ENCODE measurements at places on chromosomes 16 and 17.

GRCh38 chr16:54365990-54366634 is 79.5 kb upstream of the IRX3 start:
- DNase-seq, result no peak

DNA sequence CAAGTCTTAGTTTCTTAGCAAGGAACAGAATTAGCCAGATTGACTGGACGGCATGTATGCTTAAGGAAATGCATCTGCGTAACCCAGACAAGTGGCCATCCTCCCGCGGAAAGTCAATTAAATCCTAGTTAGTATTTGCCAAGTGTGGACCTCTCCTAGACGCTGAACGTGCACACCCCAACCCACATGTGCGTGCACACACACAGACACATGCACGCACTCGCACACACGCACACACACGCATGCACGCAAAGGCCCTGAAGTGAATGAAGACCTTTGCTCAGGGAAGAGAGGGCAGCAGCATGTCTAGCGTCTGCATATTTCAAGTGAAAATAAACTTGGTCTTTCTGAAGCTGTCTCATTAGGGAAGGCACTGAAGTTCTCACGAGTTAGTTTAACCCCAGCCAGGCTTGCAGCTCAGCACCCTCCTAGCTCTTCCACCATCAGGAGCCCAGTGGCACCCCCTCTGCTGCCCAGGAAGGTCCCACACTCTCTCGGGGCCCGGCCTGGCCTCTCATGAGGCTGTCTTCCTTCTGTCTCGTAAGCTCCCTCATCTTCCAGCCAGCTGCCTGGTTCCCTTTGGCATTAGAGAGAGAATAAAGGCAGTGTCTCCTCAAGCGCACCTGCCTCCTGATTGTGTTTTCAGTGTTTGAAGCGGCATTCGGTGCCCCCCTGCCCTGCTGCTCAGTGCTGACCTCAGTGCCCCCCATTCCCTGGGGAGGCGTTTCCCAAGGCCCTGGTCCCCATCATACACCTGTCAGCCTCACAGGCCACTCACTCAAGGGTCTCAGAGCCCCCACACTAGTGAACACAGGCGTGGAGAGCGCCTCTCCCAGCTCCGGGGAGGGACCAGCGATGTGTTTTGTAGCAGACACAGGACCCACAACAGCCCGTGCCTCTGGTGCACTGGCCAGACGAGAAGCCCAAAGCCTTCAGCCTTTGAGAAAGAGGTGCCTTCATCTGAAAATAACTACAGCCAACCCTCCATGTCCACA is 52.2 kb upstream of the CHMP6 start:
- DNase-seq, result no peak

DNA sequence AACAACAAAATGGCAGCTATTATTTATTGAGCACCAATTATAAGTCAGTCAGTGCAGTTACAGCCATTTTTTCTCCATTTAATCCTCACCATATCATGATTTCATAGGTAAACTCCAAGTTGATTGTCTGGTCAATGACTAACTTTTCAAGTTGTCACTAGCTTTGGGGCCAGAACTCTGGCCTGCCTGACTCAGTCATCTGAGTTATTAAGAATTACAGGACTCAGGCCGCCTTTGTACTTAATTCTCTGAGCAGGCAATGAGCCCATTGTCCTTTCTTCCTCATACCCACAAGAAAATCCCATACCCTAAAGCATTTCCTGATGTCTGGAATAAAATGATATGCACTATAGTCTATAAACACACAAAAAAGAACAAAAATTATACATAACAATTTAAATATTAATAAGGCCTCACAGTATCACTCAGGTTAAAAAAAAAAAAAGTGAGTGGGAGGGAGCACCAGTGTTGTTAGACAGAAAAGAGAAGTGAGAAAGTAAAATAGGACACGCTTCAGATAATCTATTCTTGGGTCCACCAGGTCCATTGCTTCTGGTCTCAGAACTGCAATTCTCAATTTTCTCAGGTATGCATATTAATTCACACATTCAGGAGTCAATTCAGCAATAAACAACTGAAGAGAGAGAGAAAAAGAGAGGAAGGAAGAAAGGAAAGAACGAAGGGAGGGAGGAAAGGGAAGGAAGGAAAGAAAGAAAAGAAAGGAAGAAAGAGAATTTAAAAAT is 70.2 kb downstream of the SPAG9 start:
- DNase-seq, result no peak

DNA sequence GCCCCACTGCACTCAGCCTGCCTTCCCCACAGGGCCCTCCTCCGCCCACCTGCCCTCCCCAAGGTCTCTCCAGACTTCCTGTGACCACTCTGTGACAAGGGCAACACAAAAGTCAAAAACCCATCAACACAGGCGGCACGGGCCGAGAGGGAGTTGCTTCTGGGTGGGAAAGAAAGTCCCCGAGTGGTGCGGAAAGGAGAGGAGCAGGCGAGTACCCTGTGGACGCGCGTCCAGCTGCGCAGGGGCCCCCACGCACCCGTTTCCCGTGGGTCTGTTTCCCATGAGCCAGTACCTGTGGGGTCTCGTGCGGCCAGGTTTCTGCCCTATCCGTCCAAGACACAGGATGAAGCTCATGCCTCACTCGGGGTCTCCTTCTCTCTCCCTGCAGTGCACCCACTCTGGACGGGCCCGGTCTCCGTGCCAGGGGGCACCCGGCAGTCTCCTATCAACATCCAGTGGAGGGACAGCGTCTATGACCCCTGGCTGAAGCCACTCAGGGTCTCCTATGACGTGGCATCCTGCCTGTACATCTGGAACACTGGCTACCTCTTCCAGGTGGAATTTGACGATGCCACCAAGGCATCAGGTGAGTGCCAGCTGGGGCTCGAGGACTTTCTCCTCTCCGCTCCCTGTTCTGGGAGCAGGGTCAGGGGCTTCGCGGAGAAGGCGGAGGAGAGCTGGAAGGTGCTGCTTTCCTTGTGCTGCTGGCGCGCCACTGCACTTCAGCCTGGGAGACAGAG is 12.2 kb downstream of the CD2BP2 start:
- no peak for DNase-seq

- DNase-seq, result no peak
Observed at GRCh38 chr17:55157165-55157564, 107.6 kb upstream of the HLF start.

GRCh38 chr17:43309505-43310332 is 75.9 kb upstream of the RNU2-1 start:
- DNase-seq, result no peak

- peak; percentile 67 for DNase-seq
Observed at GRCh38 chr17:1908699-1909309, 79.0 kb downstream of the RPA1 start.

GRCh38 chr17:12940699-12941098 is 77.1 kb downstream of the ELAC2 start:
- no peak for DNase-seq

DNA sequence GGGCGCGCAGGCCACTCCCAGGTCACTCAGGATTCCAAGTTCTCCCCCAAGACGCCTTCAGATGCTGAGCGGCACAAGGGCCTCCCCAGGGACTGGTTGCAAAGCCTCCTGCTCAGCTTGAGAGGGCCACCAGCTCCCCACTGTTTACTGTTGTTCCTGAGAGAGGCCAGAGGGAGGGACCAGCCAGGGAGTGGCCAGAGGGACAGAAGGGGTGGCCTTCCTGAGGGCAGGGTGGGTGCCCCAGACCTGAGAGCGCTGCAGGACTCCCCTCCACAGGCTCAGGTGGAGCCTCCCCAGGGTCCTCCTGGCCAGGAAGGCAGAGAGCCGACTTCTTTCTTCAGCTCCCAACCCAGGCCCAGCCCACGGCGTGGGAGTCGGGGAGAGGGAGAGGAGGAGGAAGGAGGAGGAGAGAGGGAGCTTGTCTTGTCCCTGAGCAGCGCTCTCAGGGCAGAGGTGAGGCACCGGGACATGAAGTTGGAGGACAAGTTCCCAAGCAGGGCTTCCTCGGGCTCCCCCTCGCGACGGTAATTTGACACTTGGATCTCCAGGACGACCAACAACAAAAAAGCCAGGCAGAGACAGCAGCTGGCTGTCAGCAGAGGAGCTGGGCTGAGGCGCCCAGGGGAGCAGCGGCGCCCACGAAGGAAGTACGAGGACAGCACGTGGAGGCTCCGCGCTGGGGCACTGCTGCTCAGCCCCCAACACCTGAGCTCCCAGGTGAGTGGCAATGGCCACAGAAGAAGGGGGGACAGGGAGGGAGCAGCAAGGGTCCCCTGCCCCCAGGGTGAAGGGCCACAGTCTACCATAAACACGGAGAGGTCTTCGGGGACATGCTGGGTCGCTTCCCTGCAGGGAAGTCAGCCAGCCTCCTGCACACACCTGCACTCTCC is 497 bp downstream of the SMIM5 start:
- peak; percentile 87 for DNase-seq

- no peak for DNase-seq
Observed at GRCh38 chr16:87560428-87561199, 41.7 kb upstream of the JPH3 start.

GRCh38 chr16:9297437-9298113 is 206.1 kb downstream of the HAPSTR1 start:
- no peak for DNase-seq

DNA sequence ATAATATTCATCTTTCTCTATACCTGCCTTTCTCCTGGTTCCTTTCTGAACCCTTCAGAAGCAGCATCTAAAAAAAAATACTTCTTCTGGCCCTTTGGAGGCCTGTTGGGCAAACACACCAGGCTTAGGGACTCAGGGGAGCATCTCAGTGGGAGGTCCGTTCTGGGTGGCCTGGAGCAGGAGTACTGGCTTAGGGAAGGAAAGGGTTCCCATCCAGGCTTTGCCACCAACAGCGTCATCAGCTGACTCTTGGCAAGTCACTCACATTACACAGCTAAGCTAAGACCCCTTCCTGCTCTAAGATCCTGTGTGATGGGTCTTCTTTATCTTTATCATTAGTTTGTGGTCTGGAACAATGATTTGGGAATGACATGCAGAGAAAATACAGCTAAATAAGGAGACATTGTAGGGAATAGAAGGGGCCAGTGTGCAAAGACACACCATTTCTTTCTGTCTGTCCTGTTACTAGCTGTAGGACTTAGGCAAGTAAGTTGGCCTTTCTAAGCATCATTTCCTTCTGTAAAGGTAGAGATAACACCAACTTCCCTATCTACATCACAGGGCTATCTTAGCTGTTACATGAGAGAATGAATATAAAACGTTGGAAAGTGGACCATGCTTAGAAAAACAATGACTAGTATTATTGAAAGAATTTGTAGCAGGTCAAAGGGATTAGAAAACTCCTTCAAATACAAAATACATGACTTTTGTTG is 9.9 kb downstream of the PCTP start:
- DNase-seq, result no peak

DNA sequence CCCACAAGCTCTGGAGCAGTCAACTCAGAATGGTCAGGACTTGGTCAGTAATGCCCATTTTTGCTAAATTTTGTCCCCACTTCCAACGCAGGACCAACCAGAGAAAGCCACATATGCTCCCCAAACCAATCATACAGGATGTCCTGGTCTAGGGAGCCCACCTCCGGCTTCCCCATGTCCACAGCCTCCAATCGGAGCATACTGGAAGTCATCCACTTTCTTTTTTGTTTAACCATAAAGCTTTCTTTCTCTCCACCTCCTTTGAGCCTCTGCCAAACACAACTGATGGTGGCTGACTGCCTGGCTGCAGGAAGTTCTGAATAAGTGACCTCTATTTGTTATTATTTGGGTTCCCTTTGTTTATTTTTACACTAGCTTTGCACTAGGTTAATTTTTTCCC is 549.1 kb downstream of the WWOX start:
- DNase-seq, result no peak

GRCh38 chr16:3879258-3879886 is 1.1 kb downstream of the CREBBP start:
- peak; percentile 48 for DNase-seq

- DNase-seq, result no peak
Observed at GRCh38 chr17:57403236-57403635, 146.9 kb downstream of the MSI2 start.

DNA sequence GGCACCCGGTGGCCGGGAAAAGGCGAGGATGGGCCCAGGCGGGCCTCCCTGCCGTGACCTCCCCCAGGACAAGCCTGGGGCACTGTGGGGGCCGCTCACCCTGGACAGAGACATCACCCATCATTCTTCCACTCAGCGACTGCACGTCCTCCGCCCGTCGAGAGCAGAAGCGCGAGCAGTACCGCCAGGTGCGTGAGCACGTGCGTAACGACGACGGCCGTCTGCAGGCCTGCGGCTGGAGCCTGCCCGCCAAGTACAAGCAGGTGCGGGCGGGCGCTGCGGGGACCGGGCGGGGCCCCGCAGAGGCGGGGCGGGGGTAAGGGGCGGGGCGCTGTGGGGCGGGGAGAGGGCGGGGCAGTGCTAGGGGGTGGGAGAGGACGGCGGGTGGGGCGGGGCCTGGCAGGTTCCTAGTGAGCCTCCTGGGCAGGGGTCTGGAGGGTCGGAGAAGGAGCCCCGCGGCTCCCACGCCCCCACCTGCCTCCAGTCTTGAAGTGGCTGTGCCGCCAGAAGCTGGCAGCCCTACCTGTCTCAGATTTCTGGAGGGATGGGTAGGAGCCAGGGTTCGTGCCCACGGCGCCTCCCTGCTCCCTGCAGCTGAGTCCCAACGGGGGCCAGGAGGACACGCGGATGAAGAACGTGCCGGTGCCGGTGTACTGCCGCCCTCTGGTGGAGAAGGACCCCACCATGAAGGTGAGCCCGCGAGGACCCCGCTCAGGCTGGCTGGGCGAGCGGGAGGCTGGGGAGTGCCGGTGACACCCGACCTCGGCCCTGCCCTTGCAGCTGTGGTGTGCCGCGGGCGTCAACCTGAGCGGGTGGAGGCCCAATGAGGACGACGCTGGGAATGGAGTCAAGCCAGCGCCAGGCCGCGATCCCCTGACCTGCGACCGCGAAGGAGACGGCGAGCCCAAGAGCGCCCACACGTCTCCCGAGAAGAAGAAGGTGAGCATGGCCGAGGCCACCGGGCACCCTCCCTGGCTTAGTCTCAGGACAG is 7.5 kb downstream of the NME3 start:
- DNase-seq, result peak; percentile 60

DNA sequence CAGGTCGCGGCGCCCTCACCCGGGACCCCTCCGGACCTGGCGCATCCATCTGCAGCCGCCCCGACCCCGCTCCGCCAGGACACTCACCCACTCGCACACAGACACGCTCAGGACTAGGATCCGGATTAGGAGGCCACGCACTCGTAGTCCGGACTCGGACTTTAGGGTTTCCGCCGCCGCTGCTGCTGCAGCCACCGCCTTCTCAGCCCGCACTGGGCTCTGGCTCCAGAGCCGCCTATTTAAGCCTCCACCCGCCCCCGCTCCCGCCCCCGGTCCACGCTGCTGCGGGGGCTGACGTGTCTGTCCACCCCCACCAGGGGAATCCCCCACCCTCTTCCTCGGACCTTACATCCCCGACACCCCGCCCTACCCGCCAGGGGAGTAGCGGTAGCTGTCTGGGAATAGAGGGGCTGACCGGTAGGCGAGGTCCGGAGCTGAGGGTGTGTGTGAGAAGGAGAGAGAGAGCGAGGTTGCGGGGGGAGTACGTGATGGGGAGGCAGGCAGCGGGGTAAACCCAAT is at the start of gene RRAD:
RRAD (minus strand) TSS at position 214 of the 519 bp plus-strand sequence. CDS start 356 bp downstream, outside the sequence.
- DNase-seq, result no peak

GRCh38 chr17:41627316-41628072 is 3.1 kb upstream of the KRT17 start:
- no peak for DNase-seq

GRCh38 chr17:58666858-58667267 is 25.0 kb downstream of the TEX14 start:
- no peak for DNase-seq

Measured in right kidney (tissue), 9 donors.